Non-pigmented ciliary epithelial cell (primary cell): ENCODE measurements at places on chromosomes 16 and 17.

GRCh38 chr17:28206292-28206691 is 112.7 kb upstream of the TMEM97 start:
- DNase-seq: no peak

- no peak for DNase-seq
Observed at GRCh38 chr16:86877108-86877507, 298.8 kb downstream of the FOXL1 start.

DNA sequence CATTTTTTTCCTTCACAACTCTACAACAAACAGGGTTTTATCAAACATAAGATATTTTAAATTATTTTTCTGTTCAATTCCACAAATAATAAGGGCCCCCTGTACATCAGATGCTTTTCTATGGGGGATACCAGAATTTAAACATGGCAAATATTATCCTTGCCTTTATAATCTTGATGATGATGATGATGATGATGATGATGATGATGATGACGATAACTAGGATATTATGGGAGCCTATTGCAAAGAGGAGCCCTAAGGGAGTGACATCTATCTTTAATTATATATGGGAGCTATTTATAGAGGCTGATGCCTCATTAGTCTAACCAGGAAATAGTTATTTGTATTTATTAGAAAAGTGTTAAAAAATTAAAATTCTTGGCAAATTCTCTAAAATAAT is 6.8 kb downstream of the MEIOC start:
- no peak for DNase-seq

DNA sequence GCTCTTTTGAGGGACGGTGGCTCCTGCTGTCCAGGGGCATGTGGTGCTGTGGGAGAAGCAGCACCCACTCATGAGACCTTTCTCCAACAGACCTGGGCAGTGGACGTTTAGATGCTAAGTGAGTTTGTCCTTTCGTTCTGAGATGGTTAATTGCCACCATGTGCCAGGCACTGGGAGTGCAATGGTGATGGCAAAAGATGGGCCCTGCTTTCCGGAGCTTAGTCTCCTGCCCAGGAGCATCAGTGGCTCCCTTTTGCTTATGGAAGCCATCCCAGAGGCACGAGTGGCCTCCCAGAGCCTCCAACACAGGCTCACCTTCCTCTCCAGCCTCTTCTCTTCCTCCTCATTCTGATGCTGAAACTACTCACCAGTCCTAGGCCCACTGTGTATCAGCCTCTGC is 28.4 kb downstream of the CASKIN2 start:
- DNase-seq: no peak

- DNase-seq: no peak
Observed at GRCh38 chr17:550463-551180, 164.0 kb downstream of the VPS53 start.

DNA sequence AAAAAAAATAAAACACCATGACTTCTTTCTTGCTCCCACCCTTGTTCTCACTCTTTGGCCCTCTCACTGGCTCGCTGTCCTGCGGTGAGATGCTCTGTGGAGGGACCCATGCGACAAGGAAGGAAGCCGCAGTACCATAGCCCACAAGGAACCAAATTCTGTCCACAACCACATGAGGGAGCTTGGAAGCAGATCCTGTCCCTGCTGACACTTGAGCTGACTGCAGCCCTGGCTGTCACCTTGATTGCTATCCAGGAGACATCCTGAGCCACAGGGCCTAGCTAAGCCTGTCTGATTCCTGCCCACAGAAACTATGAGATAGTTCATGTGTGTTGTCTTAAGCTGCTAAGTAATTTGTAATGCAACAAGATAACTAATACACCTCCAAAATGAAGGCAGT is 4.8 kb upstream of the MT2A start:
- DNase-seq: no peak

GRCh38 chr16:27171584-27171983 is 31.7 kb upstream of the KDM8 start:
- no peak for DNase-seq

DNA sequence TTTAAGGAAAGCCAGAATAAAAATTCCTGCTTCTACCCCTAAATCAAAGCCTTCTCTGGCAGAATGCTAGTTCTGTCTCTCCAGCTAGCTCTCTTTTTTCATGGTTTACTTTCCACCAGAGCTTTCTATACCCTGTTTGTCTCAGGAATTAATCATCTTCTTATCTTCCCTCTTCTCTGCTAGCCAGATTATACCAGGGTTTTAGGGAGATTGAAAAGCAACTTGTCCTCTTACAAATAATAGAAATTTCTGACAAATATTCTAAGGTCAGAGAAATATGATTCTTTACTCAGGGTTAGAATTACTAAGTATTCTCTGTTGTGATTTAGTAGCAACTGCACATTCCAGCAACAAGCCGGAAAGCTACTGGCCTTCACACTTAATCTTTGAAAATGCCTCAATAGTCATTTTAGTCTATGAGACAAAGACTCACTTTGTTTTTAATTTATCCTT is 166.4 kb downstream of the TANC2 start:
- no peak for DNase-seq

- peak; percentile 36 for DNase-seq
Observed at GRCh38 chr17:71117466-71117865, 948.1 kb downstream of the KCNJ2 start.
